ENCODE measurements at places on chromosomes 12 and 14.
A peak's percentile ranks its signal among the peaks of the same experiment; 100 is the strongest.

- no peak for DNase-seq
Measured at GRCh38 chr14:88140874-88141273, 135.9 kb downstream of the GPR65 start.

- peak; percentile 23 for DNase-seq
Measured at GRCh38 chr12:25119020-25119419, 75.9 kb downstream of the DNAI7 start.

GRCh38 chr12:6827982-6828780 is at the start of gene P3H3:
P3H3 (plus strand) TSS chr12:6828407; CDS start chr12:6828441, 34 bp downstream.
- no peak for DNase-seq

GRCh38 chr14:106877517-106877916 is 1351.1 kb downstream of the TMEM121 start:
- DNase-seq = peak; percentile 83

GRCh38 chr12:72093424-72093823 is 154.8 kb downstream of the TPH2 start:
- DNase-seq = no peak

DNA sequence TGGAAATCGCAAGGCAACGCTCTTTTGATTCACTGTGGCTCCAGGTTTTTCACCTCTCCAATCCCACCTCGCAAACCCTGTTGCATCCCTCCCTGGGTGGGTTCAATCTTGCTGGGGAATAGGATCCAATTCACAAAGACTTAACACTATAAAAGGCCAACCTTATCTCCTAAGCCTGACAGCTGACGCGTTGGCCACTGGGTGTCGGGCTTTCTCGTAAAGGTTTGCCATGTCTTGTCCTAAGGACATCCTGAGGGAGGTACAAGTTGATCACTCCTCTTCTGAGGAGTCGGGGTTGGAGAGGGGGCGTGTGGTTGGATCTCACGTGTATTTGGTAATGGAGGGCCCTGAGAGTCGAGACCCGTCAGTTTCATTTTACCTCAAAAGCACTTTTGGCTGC is 112.6 kb upstream of the FZD10 start:
- DNase-seq = peak; percentile 3

DNA sequence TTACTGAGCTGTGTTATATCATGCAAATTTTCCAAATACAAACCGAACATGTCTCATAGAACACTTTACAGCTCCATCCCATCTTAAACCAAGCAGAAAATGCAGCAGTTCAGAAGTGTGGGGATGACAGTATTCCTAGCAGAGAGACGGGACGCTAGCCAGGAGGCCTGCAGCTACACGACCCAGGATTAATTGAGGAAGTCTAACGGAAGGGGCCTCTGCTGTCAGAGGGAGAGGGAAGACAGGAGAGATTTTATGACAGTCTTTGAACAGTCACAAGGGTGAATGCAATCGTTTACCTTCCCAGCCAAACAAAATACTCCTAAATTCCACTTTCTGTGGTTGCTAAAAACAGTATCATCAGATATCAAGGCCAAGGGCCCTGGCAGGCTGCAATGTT is 261.9 kb downstream of the TMEM132D start:
- no peak for DNase-seq

DNA sequence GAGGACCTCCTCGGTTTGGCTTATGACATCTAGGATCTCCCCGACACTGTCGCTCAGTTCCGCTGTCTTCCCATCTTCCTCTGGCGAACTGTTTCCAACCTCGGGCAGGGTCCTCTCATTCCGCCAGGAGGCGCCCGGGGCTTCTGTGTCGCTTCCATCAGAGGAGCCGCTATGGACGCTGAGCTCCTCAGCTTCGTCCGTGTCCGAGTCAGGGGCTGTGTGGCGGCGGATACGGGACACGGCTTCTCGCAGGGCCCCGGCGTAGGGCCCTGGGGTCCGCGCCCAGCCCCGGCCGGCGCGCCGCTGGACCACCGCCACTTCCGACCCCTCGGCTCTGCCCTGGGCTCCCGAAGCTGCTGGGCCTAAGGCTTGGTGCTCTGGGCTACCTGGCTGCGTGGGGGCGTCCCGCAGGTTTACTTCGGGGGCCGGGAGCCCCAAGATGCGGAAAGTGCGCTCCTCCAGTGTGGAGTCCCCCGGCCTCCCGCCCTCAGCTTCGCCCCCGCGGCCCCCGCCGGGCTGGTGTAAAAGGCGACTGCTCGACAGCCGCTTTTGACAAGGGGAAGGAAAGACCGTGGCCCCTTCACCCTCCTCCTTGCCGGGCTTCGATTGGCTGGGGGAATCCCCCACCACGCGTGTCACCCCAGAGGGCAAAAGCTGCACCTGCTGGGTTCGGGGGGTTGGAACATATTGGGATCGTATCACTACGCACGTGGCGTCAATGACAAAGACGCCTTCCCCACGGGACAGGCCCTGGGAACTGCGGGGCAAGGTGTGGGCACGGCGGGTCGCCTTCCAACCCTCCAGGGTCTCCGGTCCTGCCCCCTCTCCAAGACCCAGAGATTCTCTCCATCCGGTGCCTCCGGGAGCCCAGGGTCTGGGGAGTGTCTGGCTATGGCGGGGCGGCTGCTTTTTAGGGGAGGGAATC is 2.1 kb downstream of the DDN start:
- DNase-seq = peak; percentile 94

DNA sequence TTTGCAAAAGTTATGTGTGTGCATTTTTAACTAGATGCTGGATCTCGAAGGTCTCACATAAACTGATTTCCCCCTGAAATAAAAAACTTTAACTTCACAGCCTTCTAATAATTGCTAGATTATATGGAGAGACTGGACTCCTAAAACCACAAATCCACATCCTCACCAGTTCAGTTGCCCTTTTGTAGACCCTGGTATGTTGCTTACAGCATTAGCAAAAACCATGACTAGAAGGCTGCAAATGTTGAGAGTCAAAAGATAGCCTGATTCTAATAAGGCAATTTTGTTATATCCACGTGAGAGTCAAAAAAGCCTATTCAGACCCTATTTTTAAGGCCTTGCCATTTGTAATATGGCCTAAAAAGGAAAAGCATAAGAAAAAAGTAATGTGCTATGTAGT is 37.4 kb downstream of the RASSF8 start:
- no peak for DNase-seq

GRCh38 chr14:34012978-34013720 is 62.3 kb upstream of the EGLN3 start:
- peak; percentile 68 for DNase-seq

DNA sequence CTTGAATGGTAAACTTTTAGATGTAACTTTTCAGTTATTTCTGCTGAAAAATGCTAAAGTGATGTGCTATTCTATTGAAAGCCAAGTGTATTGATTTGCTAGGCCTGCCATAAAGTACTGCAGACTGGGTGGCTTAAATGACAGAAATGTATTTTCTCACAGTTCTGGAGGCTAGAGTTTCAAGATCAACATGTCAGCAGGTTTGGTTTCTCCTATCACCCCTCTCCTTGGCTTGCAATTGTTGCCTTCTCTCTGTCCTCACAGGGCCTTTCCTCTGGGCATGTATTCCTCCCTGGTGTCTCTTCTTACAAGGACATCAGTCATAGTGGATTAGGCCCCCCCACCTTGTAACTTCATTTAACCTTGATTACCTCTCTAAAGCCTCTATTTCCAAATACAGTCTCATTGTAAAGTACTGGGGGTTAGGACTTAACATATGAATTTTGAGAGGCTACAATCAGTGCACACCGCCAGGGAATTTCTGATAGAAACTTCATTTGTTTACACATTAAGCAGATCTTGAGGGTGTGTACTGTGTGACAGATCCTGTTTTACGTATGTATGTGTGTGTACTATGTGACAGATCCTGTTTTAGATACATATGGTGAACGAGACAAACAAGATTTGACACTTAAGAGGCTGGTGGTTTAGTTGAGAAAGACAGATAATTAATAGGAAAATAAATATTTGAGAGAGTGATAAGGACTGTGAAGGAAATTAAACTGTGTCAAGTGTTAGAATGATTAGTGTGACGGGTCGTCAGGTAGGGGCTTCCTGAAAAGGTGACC is 49.5 kb downstream of the ADIPOR2 start:
- no peak for DNase-seq

DNA sequence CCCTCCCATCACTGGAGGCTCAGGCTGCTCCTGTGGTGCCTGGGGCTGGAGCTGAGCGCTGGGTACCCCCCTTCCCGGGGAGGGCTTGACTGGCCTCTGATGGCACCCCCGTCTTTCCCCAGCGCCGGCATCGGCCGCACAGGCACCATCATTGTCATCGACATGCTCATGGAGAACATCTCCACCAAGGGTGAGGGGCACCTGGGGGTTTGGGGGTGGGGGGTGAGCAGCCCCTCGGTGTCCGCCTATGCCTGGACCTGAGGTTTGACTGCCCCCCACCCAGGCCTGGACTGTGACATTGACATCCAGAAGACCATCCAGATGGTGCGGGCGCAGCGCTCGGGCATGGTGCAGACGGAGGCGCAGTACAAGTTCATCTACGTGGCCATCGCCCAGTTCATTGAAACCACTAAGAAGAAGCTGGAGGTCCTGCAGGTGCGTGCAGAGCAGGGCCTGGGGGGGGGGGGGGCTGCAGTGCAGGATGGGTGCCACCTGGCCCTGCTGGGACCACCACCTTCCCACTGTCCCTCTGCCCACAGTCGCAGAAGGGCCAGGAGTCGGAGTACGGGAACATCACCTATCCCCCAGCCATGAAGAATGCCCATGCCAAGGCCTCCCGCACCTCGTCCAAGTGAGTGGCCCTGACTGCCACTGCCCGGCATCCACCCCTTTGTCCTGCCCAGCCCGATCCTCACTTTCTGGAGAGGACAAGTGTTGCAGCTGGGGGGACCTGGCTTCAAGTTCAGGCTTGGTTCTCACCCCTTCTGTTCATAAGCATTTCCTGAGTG is 8.8 kb downstream of the PTPN6 start:
- no peak for DNase-seq

DNA sequence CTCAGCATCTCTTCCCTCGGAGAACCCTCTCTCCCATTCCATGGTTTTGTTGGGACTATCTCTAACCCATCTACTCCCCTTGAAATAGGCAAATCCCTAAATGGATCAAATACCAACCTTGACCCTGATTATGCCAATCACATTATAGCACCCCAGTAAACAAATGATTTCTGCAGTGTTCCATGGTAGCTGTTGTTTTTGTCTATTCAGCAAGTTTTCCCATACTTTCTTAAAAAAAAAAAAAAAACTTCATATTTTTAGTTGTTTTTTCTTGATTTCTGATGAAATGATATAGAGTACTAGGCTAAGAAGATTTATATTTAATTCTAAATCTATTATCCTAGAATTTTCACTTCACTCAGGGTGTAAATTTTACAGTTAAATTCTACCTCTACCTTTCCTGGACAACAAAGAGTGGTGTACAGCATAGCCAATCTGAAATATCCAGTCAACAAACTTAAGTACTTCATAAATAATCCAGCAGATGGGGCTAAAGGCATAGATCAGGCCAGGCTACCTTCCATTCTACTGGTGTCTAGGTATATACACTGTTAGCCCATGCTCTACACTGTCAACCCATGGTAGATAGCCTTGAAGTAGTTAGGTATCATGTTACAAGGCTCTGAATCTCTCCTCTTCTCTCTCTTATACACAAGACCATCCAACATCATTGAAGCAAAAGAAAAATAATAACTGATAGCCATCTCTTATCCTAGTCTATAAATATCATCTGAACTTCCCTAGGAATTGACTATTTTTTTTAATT is 82.2 kb downstream of the PLEKHG7 start:
- peak; percentile 90 for DNase-seq

Measured in hematopoietic multipotent progenitor cell treated with erythropoietin and hydrocortisone succinate and interleukin-3 and kit ligand, for 6 days (in vitro differentiated cells).